ENCODE measurements at places on chromosomes 1 and 21.

DNA sequence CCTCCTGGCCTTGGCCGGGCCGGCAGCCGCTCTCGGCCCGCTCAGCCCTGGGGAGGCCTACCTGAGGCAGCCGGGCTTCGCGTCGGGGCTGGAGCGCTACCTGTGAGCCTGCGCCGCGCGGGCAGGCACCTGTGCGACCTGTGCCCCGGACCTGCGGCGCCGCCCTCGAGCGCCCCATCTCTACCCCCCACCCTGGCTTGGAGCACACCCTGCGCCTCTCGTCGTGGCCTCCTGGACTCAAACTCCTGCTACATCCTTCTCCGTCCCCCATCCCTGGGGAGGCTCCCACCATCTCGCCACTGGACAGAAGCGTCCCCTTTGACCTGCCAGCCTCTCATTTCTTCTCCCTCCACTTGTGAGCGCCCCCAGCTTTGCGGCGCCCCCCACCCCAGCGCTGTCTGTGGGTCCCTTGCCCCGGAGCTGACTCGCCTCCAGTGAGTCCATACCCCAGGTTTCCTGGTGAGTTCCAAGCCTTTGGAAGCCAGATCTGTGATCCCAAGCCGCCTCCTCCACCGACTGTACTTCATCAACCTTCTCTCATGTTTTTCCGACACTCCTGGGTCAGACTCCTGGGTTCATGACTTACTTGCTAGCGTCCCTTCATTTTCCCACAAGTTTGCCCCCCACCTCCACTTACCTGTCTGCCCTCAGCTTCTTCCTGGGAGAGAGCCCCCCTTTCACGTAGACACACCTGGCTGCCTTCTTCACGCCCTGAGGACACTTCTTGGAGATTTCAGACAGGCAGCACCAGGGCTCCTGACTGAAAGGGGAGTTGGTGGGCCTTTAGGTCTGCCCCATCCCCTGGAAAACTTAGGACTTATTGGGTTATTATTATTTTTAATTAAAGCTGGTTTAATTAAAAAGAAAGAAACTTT is 1.3 kb downstream of the FOXE3 start:
- no peak for DNase-seq

- peak; percentile 77 for DNase-seq
Observed at GRCh38 chr1:198556971-198557370, 16.5 kb upstream of the ATP6V1G3 start.

DNA sequence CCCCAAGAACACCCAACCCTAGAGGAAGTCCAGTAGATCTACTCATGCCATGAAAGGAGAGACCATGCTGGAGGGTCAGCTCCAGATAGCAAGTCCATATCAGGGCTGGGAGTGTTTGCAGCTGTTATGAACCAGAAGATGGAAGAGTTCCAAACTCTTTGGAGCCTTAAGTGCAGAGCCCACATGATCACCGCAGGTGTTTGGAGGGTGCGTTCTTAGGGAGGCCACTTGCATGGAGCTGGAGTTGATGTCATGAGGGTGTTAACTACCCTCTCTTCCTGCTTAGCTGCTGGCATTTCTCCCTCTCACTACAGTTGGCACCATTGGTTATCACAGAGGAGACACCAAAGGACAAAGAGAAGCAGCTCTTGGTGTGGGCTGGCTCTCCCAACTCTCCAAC is 616.9 kb downstream of the AJAP1 start:
- DNase-seq, result no peak

- peak; percentile 45 for DNase-seq
Observed at GRCh38 chr1:161180639-161181038, 3.3 kb upstream of the B4GALT3 start.

GRCh38 chr1:29356663-29357062 is 120.3 kb downstream of the PTPRU start:
- DNase-seq, result no peak

Data from CD4-positive, alpha-beta T cell treated with Interleukin-17A for 4 hours (primary cell).